Activated naive CD8-positive, alpha-beta T cell treated with anti-CD3 and anti-CD28 coated beads for 36 hours (primary cell): ENCODE measurements at places on chromosomes 4 and X. TPM values are rescaled to one million over a fixed set of nuclear protein-coding genes. Genes with fewer than 3 reads are reported as not detected.

The ZNF518B gene
- total RNA-seq, result 14.1 TPM

The INTS12 gene
- 28.5 TPM for total RNA-seq

The KLKB1 gene
- not detected for total RNA-seq

The RHOH gene
- total RNA-seq, result 114 TPM

The UCHL1 gene
- total RNA-seq, result 7.5 TPM

The TIGD4 gene
- 0.76 TPM for total RNA-seq

The GAB3 gene
- total RNA-seq, result 3.4 TPM

The QDPR gene
- total RNA-seq, result 57.9 TPM

The CPE gene
- total RNA-seq, result not detected

The FGFBP1 gene
- total RNA-seq, result not detected

The DCAF8L2 gene
- total RNA-seq, result not detected

The SMARCA5 gene
- 68.5 TPM for total RNA-seq

The SMIM10L2A gene
- total RNA-seq, result 0.31 TPM

The OPHN1 gene
- total RNA-seq, result not detected

The F8A3 gene
- total RNA-seq, result 8.2 TPM

The AWAT2 gene
- not detected for total RNA-seq

The NWD2 gene
- total RNA-seq, result not detected

The SLIT2 gene
- not detected for total RNA-seq

The LPAR4 gene
- not detected for total RNA-seq

The KCNIP4 gene
- not detected for total RNA-seq

The MXRA5 gene
- total RNA-seq, result not detected

The ZNF732 gene
- 0.10 TPM for total RNA-seq

The FTSJ1 gene
- 98.8 TPM for total RNA-seq

The FGF13 gene
- total RNA-seq, result not detected

The STAG2 gene
- total RNA-seq, result 112 TPM

The SCD5 gene
- total RNA-seq, result 4.0 TPM

The C1QTNF7 gene
- not detected for total RNA-seq

The PLCXD1 gene
- 43.8 TPM for total RNA-seq

The CFAP299 gene
- total RNA-seq, result not detected

The TMSB4X gene
- 3,478 TPM for total RNA-seq

The C1GALT1C1 gene
- total RNA-seq, result 13.3 TPM

The LDB2 gene
- total RNA-seq, result not detected

The UCP1 gene
- not detected for total RNA-seq

The CFAP47 gene
- not detected for total RNA-seq

The ANKRD50 gene
- total RNA-seq, result 0.47 TPM

The SPATA4 gene
- not detected for total RNA-seq

The TREX2 gene
- total RNA-seq, result 1.8 TPM
